ENCODE measurements at places on chromosomes 13 and 19.

GRCh38 chr19:33947265-33947964 lies 150.7 kb downstream of the KCTD15 start:
- no peak for DNase-seq

DNA sequence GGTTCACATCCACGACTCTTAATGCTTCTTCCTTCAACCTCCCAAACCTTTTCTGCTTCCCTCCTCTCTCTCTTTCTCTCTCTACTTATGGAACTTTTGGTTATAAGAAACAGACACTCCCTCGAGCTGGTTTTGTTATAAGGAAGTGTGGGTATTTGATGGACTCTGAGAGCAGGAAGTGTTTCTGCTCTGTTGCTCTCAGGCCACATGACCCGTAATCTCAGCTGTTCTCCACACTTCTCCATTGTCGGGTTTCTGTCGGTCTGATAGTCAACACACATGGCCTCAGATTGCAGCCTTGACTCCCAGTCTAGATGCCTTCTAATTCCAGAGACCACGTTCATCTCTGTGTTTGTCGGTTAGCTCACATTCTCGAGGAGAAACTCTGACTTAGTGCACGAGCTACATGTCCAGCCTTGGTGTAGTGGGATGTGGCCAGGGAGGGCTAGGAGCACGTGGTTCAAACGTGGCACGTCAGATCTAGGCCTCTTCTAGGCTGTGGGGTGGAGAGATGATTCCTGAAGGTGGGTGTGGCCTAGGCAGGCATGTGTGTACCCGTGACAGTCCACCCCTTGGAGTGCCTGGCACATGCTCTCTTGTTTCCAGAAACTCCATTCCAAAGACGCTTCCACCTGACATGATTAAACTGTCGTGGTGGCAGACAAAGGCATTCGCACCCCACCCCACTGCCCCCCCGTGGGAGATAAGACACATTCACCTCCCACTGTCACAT lies 26.3 kb downstream of the CNFN start:
- DNase-seq: peak; percentile 52

DNA sequence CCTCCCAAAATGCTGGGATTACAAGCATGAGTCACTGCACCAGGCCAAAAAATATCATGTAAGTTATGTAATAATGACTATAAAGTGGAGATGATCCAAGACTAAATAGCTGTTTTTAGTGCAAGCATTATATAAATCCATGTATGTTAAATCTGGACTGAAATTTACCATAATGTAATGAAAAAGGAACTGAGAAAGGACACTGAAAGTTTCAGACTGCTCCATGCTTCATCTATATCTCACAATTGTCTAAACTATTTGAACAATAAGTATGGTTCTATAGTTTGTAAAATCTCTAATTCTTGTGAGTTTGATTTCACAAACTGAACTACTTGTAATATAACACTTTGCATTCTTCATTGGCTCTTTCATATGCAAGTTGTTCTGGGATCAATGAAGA lies 2299.5 kb downstream of the PCDH9 start:
- no peak for DNase-seq

GRCh38 chr13:34719060-34719875 lies 222.8 kb upstream of the NBEA start:
- DNase-seq: no peak

GRCh38 chr19:46000491-46001246 lies 5.4 kb downstream of the CCDC61 start:
- no peak for DNase-seq

DNA sequence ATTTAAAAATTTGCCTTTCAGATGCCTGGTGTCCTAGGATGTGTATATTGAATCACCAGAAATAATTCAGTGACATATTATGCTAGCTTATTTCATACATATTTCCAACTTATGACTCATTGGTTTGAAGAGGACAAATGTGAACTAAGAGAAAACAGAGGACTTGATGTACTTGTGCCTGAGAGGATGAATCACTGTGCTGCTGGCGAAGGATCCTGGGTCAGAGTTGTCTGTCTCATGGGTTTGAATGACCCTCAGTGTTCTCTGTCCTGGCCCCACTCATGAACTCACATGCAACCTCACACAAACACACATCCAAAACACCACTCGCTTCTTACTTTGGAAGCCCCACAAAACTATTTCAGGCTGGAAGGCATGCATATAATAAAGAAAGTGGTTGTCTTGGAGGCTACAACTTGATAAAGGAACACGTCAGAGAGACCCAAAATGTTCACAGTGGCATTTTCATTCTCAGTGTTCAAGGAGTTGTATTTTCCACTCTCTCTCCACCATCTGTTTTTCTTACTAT lies 129.0 kb upstream of the SPRY2 start:
- no peak for DNase-seq

- DNase-seq: no peak
Observed at GRCh38 chr13:60538566-60538965, 141.5 kb downstream of the TDRD3 start.
